ENCODE measurements at places on chromosomes 2 and 18.

DNA sequence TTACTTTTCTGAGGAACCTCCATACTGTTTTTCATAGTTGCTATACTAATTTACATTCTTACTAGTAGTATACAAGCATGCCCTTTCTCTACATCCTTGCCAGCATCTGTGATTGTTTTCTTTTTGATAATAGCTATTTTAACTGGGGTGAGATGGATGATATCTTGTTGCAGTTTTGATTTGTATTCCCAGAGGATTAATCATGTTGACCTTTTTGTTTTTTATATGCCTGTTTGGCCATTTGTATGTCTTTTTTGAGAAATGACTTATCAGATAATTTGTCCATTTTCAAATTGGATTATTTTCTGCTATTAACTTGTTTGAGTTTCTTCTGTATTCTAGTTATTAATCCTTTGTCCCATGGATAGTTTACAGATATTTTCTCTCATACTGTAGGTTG is 141.5 kb downstream of the UBR3 start:
- DNase-seq = no peak

DNA sequence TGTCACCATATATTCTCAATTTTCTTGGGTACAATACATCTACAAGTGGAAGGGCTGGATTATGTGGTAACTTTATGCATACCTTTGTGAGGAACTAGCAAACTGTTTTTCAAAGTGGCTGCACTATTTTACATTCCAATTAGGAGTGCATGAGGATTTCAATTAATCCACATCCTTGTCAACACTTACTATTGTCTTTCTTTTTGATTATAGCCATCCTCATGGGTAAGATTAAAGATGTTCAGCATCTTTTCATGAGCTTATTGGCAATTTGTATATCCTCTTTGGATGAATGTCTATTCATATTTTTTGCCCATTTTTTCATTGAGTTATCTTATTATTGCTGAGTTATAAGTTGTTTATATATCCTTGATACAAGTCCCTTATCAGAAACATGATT is 73.7 kb downstream of the ZRANB3 start:
- no peak for DNase-seq

- peak; percentile 17 for DNase-seq
Observed at GRCh38 chr2:46535360-46535759, 56.0 kb downstream of the TMEM247 start.

- DNase-seq = no peak
Observed at GRCh38 chr2:221380686-221381085, 191.4 kb downstream of the EPHA4 start.

Data from stimulated activated CD8-positive, alpha-beta memory T cell treated with anti-CD3 and anti-CD28 coated beads, Interleukin-2, amount 100 ng/mL, for 48 hours (primary cell).